Fibroblast of the aortic adventitia (primary cell): ENCODE measurements at places on chromosomes 13 and 19. TPM values are rescaled to one million over a fixed set of nuclear protein-coding genes. Genes with fewer than 3 reads are reported as not detected.

LILRA6 gene
- not detected in 2 replicates for total RNA-seq

COL5A3 gene
- 4.1 and 5.2 TPM in 2 replicates for total RNA-seq

CEACAM16 gene
- total RNA-seq, result not detected in 2 replicates

IGSF23 gene
- not detected in 2 replicates for total RNA-seq

TMEM59L gene
- 1.2 and 2.2 TPM in 2 replicates for total RNA-seq
